ENCODE measurements at places on chromosomes 5 and 9.

DNA sequence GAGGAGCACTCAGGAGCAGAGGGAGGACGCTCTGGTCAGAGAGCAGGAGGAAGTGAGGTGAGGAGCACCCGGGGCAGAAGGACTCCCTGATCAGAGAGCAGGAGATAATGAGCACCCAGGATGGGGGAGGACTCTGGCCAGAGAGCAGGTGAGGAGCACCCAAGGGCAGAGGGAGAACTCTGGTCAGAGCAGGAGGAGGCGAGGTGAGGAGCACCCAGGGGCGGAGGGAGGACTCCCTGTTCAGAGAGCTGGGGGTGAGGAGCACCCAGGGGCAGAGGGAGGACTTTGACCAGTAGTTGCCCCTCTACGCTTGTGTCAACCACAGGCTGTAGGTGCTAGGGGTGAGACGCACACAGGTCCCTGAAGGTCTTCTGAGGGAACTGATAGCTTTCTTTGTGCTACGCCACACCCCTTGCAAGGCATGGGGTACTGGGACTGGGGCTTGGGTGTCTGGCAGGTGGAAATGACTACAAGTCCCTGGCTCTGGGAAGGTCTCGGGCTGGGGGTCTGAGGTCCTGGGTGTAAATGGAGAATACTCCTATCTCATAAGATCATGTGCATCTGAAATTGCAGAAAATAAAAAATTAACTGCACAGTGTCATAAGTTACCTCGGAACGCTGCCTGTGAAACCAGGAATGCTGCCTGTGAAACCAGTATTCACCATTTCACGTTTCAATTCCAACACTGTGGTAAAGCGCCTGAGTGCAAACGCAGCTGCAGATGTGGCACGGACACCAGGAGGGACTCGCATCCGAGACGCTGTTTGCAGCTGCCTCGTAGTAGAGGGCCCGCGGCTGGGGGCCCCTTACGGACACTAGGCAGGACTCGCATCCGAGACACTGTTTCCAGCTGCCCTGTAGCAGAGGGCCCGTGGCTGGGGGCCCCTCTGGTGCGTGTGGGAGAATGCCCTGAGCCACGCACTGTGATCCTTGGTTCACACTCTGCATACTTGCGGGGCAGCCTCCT is 27.0 kb upstream of the SLC6A3 start:
- DNase-seq: no peak

DNA sequence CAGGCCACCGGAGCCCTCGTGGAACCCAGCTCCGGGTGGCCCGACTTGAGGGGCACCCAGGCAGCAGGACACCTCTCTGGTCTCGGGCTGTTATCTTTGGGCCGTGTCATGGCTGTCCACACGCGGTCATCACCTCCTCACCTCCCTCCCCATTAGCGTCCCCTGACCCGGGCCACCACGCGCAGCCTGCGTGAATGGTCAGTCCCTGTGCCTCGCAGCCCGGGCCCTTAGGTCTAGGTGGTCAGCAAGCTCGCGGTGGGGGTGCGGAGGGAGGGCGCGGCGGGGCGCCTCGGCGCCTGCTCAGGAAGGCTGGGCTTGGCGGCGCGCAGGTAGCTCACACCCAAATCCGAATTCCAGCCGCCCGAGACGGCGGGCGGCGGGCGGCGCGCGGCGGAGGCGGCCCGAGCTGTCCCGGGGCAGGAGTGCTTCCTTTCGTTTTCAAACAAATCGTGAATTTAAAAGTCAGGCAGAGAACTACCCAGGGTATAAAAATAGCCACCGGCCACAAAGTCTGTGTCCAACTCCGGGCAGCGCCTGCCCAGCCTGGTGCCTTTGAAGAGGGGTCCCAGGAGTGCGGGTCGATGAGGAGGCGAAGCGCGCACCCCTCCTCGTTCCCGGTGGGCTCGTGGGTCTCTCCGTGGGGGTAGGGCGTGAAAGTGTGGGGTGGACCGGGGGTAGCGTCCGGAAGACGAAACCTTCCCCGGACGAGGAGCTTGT is 1.0 kb upstream of the RXRA start:
- DNase-seq: no peak

DNA sequence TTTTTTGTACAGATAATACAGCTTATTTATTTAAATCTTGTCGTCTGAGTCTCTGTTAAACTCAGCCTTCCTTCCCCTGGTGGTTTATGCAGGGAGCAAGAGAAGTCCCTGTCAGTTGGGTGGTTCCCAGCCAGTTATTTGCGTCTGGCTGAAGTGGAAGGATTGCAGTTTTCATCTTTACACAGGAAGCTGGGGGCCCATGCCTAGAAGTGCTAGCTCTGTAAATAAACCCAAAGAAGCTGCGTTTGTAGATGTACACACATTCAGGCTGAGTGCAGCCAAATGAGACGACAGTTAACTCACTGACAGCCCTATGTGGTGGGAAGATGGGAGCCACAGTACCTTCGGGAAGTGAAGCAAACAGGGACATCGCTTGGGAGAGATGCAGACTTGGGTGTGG is 122.1 kb downstream of the SAXO1 start:
- DNase-seq: peak; percentile 38

GRCh38 chr5:32785611-32786254 is 74.6 kb downstream of the NPR3 start:
- DNase-seq: no peak

GRCh38 chr9:101443364-101443771 is 7.8 kb upstream of the ALDOB start:
- no peak for DNase-seq

DNA sequence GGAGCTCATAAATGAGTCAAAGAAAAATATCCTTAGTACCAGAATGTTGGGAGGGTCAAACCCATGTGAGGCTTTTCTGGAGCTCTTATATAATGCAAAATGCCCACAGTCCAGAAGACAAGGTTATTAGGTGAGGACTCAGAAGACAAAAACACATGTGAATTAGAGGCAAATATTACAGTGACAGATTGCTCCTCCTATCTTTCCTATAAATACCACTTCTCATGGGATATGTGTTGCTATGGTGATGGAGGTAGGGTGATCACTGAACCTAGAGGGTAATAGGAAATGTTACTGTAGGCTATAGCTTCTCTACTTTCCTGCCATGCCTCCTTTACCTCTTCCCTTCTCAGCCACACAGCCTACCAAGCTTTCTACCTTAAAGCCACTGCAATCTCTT is 264.6 kb downstream of the SEC61B start:
- DNase-seq: no peak

- no peak for DNase-seq
Observed at GRCh38 chr5:156103155-156103885, 223.6 kb upstream of the SGCD start.

DNA sequence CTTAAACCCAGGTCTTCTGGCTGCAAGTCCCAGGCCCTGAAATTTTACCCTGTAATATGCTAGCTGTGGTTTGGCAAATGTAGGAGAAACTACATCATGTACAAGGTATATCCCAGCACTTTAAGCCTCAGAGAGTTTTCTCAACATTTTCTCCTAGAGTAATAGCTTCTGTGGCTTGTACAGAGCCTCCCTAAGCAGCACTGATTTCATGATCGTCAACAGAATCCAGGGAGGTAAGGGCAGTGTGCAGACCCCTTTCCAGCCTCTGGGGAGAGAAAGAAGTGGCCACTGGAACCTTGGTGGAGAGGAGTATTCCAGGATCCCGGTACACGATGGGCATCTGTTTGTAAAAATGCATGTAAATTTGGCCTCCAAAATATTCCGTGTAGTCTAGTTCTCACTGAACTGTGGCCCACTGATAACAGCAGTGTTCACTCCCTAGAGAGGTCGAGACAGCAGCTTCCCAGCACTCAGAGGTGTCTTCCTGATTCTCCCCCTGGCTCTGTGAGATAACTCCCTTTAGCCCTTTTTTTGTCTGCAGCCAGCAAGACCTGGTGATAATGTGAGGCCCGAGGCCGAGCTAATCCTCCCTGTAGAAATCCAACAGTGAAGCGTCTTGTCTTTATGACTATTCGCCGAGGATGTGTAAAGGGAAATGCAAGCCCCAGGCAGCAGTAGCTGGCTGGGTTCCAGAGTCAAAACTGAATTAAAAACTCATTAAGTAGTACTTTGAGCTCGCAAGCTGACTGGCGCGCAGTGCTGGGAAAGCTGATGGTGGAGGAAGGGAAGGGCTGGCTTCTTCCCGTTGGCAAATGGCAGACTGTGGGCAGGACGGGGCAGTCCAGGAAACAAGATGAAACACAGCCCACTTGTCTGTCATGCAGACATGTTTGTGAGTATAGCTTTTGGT is 59.0 kb downstream of the MAP1B start:
- DNase-seq: no peak

DNA sequence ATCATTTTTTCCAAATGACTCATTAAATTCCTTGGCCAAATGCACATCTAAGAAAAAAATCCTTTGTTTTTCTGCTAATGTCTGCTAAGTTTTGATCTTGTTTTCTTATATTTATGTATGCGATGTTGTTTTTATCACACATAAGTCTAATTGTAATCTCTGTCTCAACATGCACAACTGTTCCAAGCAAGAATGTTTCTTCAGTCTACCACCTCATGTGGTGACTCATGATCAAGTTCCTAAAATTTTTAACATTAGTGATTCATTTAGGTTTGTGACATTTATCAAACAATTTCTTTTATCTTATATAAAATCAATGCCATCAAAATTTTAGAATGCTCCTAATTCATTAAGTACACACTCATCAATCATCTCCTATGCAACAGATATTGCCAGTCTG is 763.9 kb upstream of the FAM174A start:
- no peak for DNase-seq

- DNase-seq: no peak
Observed at GRCh38 chr9:94920420-94921091, 194.1 kb downstream of the AOPEP start.

GRCh38 chr9:109355564-109356297 is 34.9 kb upstream of the EPB41L4B start:
- DNase-seq: no peak

- DNase-seq: no peak
Observed at GRCh38 chr5:10489810-10490426, 48.2 kb downstream of the ROPN1L start.

- DNase-seq: no peak
Observed at GRCh38 chr9:92760070-92760469, 4.6 kb downstream of the BICD2 start.

DNA sequence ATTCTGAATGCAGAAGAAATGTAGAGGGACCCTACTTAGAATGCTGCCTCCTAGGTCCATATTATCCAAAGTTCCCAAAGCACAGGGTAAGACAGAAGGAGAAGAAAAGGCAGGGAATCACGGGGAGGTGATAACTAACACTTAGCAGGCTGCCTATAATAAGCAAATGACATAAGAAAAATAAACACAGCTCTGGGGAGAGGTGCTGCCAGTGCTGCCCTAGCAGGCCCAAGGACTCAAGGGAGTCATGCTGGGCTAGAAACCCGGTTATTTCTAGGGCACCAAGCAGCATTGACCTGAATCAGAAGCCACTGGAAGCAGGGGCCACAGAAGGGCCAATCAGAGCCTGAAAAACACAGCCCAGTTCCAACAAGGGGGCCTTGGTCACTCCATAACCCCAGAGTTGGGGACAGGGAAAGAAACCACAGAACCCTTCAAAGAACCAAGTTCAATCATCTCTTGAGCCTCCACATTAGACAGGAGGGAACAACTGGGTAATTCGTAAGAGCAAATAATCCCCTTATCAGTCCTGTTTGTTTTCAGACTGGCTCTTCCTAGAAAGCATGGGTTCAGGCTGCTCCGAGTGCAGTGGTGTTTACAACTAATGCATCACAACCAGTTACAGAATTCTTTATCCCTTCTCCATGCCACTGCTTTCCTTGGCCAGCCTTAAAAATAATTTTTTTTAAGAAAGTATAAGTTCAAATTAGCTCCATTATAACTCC is 24.0 kb downstream of the NRG2 start:
- no peak for DNase-seq

DNA sequence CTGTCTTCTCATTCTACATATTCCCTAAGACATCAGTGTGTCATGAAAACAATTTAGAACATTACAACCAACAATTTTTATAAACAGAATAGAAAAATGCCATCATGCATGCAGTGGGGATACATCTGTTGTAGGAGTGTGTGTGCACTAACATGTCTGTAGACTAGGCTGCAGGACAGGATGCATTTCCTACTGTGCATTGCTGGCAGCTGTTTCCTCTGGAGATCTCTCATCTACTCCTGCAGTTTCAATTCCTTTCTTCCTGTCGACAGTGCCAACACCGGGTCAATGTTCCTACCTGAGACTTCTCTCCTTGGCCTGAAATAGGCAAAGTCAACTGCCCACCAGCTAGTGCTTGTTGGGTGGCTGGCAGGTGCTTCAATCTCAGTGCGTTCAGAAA is 69.8 kb downstream of the ANKH start:
- no peak for DNase-seq

DNA sequence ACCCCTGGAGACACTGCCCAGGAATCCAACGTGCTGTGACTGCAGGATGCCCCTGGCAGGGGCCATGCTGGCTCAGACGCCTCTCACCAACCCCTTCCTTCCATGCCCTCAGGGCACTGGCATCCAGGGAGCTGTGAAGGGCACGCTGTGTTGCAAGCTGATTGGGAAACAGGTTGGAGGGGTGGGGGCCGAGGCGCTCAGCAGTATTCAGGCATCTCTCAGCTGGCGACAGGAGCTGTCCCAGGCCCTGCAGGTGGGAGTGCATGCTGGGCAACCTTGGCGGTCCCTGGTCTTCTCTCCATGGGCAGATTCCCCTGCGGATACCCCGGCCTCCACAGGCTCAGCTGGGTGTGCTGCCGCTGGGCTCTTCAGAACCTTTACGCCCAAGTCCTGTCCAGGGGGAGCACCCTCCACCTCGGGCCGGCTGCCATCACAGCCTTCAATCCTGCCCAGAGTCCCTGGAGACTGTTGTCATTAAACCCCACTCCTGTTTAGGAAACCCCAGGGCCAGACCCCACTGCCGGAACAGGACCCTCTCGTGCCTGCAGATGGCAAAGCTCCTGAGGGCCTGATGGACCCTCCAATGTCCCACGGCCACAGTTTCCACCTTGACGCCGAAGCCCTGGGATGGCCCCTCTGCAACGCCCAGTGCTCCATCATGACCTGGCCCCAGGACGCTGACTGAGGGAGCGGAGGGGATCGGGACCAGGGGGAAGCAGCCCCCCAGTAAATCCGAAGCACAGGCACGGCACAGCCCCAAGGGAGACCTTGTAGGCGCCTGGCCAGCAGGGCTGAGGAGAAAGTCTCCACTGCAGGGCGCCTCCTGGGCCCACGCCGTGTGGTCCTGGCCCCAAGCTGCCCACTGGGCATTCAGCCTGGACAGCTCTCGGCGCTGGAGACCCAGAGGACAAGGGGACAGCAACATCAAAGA is 9.3 kb downstream of the TPPP start:
- no peak for DNase-seq

- no peak for DNase-seq
Observed at GRCh38 chr9:107144475-107144874, 138.6 kb upstream of the RAD23B start.

Data from SHP77 treated with DMSO at 0.1 percent for 48 hours (cell line).